ENCODE measurements at places on chromosomes 4 and X. TPM values are rescaled to one million over a fixed set of nuclear protein-coding genes. Genes with fewer than 3 reads are reported as not detected.

Gene MSX1
- total RNA-seq: 3.6 TPM

Gene AIFM1
- 45.3 TPM for total RNA-seq

Gene SLC10A4
- total RNA-seq: not detected

- DNase-seq: peak; percentile 5
These were observed 375.8 kb upstream of the CXorf51B start for GRCh38 chrX:146433771-146434170.

DNA sequence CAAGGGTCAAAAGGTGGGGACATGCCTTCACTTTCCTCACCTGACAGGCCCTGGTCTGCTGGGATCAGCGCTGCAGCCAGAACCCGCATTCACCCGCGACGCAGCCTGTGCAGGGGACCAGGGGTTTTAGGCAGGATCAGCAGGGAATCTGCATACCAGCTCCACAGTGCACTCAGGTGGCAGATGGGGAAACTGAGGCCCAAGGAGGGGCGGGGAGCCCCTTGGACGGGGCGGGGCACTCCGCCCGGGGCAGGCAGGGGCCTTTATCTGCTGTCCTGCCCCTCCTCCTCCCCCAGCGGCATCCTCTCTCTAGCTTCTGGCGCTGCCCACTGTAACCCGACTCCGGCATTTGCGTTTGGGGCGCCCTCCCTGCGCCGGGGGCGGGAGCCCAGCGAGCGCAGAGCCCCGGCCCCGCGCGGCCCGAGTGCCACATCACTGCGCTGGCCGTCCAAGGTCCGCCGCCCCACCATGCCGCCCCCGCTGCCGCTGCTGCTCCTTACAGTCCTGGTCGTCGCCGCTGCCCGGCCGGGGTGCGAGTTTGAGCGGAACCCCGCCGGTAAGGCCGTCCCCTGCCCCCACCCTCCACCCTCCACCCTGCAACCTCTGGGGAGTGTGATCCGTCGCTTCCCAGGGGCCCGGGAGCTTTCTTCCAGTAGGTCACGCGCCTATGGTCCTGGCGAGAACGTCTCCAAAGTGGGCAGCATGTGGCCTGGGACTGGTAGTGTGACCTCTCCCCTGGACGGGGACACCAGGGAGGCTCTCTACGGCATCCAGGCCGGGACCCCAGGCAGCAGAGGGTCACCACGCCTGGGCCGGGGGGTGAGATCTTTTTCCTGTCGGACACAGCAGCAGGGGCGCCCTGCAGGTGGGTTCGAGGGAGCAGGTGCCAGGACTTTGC, at the start of gene CPZ:
CPZ (plus strand) TSS at position 400 of the 898 bp plus-strand sequence; CDS start at position 469, 69 bp downstream.
- DNase-seq: no peak

Gene UNC5C
- not detected for total RNA-seq

Gene CABS1
- not detected for total RNA-seq

GRCh38 chrX:54181202-54181953, 1.7 kb downstream of the FAM120C start:
- DNase-seq: peak; percentile 57

DNA sequence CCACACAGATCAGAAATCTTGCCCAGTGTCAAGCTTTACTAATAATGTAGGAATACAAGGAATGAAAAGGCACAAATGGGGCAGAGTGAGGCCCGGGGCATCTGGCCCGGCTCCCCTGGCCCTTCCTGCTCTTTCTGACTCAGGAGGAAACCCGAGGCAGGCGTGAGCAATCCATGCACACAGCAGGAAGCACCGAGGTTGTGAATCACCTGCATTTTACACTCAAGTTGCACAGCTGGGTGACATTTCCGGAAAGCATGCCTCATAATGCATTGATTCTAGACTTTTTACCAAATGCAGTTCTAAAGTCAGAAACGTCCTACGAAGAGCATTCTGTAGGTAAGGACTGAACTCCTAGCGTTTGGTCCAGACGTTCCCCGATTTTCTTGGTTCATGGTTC, 38.9 kb downstream of the PRIMPOL start:
- peak; percentile 93 for DNase-seq

Gene TIGD4
- 0.12 TPM for total RNA-seq

DNA sequence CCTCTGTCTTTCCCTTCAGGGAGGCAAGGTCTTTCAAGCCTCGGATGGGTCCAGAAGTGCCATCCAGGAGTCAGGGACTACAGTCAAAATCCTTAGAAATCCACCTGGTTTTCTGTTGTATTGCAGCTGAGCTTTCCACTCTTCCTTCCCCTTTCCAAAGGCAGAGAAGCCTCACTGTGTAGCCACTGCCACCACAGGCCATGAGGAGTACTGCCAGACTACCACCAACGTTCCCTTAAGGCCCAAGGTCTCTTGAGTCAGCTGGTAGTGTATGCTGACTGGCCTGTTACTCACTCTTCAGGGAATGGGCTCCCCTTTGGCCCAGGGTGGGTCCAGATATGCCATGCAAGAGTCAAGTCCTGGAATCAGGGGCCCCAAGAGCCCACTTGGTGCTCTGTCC, 1454.1 kb downstream of the PCDH19 start:
- no peak for DNase-seq

GRCh38 chr4:147785129-147785528, 53.2 kb downstream of the ARHGAP10 start:
- no peak for DNase-seq

Gene NALF2
- total RNA-seq: 5.8 TPM

GRCh38 chr4:181982856-181983255, 260.3 kb upstream of the TENM3 start:
- DNase-seq: no peak

DNA sequence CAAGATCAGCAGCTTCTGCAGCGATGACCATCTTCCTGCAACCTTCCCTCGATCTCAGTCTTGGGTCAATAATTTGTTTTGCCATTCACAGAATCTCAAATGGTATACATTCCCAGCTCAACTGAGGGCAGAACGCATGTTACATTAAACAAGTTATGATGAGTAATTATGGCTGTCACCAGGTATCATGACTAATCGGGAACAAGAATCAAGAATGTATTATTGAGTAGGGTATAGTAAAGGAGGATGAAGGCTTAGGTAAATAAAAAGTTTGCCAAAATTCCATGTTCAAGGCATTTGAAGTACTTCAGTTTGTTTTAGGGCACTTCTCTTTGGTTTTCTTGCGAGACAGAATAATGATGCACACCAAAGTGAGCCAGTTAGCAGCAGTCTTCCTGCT, 194.1 kb downstream of the SH2D1A start:
- DNase-seq: peak; percentile 28

DNA sequence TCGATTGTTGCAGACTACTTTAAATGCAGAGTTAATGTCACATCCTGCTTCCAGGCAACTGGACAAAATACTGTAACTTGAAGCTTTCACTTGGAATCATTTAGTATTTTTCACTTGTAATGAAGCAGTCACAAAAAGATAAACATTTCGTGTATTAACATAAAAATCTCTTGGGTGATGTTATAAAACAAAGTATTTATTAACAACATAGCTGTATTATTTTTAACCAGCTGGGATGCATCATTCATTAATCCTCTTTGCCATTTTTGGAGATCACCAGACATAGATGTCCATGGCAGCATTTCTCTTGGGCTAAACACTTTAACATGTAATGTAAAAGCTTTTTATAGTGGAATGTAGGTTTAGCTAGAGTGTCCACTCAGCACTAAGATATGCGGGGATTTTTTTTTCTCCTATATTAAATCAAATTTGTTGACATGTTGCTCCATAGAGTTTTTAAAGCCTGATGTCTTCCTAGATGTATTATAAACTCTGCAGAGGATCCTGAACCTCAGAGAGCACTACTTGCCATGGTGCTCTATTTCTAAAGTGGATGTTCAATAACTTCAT, 193.7 kb upstream of the SPANXN4 start:
- DNase-seq: no peak

DNA sequence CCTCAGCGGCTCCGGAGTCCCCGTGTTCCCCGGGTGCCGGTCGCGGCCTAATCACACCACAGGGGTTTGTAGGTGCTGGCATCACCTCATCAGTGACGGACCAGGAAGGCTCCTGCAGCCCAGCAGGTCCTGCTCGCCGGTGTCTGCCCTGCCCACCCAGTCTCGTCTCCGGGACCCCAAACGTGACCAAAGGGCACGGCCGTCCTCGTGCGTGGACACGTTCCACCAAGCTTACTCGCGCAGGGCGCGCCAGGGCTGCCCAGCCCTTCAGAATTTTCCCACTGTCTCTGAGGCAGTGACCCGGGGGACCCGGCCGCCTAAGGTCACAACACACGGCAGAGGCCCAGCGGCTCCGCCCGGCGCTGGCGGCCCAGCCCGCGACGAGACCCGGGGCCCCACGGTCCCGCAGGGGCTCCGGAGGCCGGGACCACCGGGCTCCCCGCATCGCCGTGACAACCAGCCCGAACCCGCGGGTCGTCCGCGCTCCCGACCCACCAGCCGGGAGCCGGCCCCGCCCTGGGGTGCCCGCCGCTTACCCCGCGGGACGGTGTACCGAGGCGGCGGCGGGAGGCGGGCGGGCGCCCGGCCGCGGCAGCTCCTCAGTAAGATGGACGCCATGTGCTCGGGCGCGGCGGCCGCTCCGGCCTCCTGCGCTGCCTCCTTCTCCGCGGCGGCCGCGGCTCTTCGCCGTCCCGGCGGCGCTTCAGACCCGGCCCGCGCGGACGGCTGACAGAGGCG, 454 bp downstream of the LETM1 start:
- DNase-seq: no peak

DNA sequence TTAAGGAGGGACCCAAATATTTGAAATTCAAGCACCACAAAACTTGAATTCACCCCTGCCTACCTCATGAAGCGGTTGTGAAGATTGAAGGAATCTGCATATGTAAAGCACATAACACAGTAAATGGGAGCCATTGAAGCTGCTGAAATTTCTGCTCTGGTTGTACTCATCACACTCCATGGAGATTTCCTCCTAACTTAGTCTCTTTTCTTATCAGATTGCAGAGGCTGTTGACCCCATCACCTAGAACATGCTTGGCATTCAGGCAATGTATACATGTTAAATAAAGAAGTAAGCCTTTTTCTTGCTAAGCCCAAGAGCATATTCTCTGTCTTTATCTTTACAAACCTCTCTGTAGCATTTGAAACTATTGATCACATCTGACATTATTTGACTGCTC, 104.9 kb upstream of the TNIP3 start:
- no peak for DNase-seq

- DNase-seq: no peak
These were observed 43.2 kb upstream of the HUWE1 start for GRCh38 chrX:53729751-53730150.

DNA sequence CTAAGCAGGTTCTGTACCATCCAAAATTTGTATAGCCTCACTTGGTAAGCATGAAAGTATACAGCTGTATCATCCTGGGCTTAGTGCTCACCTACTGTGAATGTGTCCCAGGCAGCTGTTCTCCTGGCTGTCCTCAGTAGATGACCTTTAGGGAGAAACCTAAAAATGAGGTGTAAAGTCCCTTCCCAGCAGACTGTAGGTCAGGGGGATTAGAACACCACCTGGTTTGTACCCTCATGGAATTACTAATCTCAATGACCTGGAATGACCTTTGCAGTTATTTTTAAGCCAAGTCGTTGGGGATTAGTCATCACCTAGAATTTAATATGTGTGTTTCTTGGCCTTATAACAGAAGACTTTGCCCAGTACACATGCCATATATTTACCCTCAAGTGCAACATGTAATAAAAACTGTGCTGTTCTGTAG, 39.1 kb upstream of the MBTPS2 start:
- DNase-seq: peak; percentile 54

Gene AMOT
- not detected for total RNA-seq

Gene VSIG1
- 1.8 TPM for total RNA-seq

DNA sequence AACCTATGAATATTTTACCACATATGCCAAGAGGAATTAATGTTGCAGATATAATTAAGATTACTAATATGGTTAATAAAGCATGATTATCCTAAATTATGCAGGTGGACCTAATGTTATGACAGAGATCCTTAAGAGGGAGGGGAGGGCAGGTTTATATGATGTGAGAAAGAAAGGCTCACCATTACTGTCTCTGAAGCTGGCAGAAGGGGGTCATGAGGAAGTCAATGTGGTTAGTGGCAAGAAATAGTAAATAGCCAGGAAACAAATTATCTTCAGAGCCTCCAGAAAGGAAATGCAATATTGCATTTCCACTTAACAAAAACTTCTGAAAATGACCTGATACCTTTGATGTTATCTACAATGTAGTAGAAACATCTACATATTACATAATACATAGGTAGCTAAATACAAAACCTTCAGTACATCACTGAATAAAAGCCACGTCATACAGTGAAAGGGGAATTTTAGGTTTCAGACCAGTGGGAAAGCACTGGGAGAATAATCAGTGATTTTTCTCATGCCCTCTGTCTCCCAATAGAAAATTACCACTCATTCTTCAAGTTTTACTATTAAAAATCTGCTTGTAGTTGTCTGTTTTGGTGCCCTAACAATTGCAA, 609.2 kb downstream of the SPOCK3 start:
- no peak for DNase-seq
